A549 treated with CORT108297 at 1 μM for 4 hours (cell line): ENCODE measurements at places on chromosomes 5 and 9. TPM values are rescaled to one million over a fixed set of nuclear protein-coding genes. Genes with fewer than 3 reads are reported as not detected.

LECT2 gene
- not detected in 5 replicates for total RNA-seq

CSF1R gene
- 0.11 to 0.22 TPM (median 0.15 TPM) in 5 replicates for total RNA-seq

TAF11L10 gene
- not detected in 5 replicates for total RNA-seq

MARCHF3 gene
- total RNA-seq = 0.45 to 1.3 TPM (median 1.0 TPM) in 5 replicates

PCDHA9 gene
- total RNA-seq = 0.01 TPM in 1 of 5 replicates, not detected in the others

BTNL3 gene
- not detected in 5 replicates for total RNA-seq

SPOUT1 gene
- 22.9 to 50.2 TPM (median 44.3 TPM) in 5 replicates for total RNA-seq

FGF18 gene
- total RNA-seq = 0.46 to 0.62 TPM (median 0.55 TPM) in 5 replicates

TMOD1 gene
- total RNA-seq = 2.3 to 2.9 TPM (median 2.5 TPM) in 5 replicates

LURAP1L gene
- total RNA-seq = 14.9 to 18.6 TPM (median 18.1 TPM) in 5 replicates

JAKMIP2 gene
- not detected in 5 replicates for total RNA-seq

SIT1 gene
- total RNA-seq = not detected in 5 replicates

SAXO1 gene
- total RNA-seq = not detected in 5 replicates

LHX3 gene
- 0.05 to 0.09 TPM (median 0.08 TPM) in 5 replicates for total RNA-seq

OLFM1 gene
- 9.5 to 11.5 TPM (median 10.4 TPM) in 5 replicates for total RNA-seq

IRGM gene
- 0.07 to 0.16 TPM (median 0.09 TPM) in 4 of 5 replicates, not detected in the other for total RNA-seq

CCDC171 gene
- total RNA-seq = 0.30 to 0.51 TPM (median 0.35 TPM) in 5 replicates

CARD6 gene
- total RNA-seq = 3.4 to 4.7 TPM (median 3.8 TPM) in 5 replicates

BAAT gene
- 0.33 to 0.60 TPM (median 0.41 TPM) in 5 replicates for total RNA-seq

CAAP1 gene
- total RNA-seq = 16.8 to 21.5 TPM (median 20.0 TPM) in 5 replicates

IL9 gene
- total RNA-seq = not detected in 5 replicates

SLC36A2 gene
- not detected in 5 replicates for total RNA-seq

NIM1K gene
- total RNA-seq = 0.10 to 0.43 TPM (median 0.23 TPM) in 5 replicates

CARTPT gene
- not detected in 5 replicates for total RNA-seq
